NCI-H510A (cell line): ENCODE measurements at places on chromosomes 7 and 10.

DNA sequence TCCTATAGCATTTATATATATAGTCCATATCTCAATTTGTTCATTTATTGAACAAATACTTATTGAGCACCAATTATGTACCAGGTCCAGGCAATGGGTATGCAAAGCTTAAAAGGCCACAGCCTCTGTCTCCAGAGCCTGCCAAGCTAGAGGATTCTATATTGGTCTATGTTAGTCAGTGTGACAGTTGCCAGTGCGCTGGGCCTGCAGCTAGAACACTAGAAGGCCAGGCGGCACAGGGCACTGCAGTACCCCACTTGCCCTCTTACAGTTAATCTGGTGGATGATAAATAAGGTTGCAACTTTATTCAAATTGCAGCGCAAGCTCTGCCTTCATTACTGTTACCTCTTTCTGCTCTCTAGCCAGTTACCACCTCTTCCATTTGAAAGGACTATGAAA is 68.8 kb downstream of the PPP1R3C start:
- no peak for DNase-seq

DNA sequence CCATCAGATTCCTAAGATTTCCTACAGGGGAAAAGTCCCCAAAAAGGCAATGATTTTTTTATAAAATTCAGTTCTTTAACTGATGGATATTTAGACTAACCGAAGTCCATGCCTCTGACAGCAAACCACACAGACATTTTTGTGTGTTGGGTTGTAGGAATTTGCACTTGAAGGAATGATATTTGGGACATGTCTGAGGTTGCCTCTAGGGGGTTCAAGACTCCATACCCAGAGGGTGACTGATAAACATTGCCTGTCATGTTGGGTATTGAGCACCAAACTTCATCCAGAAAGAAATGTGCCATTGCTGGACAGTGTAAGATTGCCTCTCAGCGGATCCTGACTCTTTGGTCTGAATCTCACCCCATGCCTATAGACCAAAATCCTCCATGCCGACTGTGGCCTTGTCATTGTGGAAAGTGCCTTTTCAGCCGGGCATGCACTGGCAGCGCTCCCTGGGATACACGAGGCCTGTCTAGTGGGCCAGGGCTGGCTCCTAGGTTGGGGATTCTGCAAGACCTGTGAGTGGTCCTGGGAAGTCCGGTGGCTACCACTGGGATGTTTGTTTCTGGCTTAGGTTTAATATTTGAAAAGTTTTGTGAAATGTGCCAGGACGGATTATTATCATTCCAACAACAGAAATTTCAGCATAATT is 252.9 kb downstream of the WDR37 start:
- no peak for DNase-seq

DNA sequence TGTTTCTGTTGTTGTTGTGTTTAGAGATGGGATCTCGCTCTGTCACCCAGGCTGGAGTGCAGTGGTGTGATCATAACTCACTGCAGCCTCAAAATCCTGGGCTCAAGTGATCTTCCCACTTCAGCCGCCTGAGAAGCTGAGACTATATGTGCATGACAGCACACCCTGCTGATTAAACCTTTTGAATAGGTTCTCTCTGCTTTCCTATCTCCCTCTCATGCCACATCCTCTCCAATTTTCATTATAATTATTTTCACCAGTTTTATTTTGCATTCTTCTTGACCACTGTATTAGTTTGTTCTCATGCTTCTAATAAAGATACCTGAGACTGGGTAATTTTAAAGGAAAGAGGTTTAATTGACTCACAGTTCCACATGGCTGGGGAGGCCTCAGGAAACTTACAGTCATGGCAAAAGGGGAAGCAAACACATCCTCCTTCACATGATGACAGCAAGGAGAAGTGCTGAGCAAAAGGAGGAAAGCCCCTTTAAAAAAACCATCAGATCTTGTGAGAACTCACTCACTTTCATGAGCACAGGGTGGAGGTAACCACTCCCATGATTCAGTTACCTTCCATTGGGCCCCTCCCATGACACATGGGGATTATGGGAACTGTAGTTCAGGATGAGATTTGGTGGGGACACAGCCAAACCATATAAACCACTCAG is 12.9 kb downstream of the AGK start:
- DNase-seq = no peak

- no peak for DNase-seq
These were observed 142.0 kb upstream of the MALRD1 start for GRCh38 chr10:18906636-18907035.

DNA sequence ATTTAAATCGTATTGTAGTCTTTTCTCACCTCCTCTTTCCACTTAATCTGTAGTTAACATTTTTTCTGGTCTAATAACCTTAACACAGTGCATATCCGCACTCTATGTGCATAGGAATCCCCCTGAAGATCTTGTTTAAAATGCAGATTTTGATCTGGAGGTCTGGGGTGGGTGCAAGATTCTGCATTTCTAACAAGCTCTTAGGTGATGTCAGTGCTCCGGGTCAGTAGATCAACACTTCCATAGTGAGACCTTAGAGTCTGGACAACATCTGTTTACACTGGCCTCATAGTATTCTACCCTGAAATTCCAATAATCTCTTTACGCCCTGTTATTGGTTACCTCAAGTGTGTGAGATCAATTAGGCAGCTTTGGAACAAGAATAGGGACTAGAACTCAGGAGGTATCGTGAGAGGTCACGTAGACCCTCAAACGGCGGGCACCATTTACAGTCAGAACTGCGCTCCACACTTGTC is 434 bp upstream of the PLEKHA8 start:
- DNase-seq = no peak

DNA sequence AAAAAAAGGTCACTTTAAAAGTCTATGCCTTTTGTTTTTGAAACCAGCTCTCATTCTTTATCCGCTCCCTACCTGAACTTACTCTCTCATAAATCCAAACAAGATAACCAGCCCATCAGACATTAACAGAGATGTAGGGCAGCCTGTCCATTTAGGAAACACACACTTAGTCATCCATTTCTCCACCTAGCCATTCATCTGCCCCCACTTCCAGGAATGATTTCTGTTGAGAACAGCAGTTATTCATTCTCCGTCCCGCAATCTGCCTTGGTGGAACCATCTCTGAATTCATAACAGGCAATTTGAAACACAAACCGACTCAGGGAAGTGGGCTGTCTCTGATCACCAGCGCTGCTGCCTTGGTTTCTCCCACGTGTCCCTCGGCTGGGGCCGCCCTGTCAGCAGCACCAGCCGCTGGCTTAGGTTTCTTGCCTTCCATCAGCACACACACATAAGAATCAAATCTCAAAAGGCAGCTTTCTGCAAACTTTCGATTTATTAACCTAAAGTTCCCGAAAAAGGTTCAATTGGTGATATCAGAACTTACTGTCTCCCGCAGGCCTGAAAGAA is 528.2 kb upstream of the NRP1 start:
- DNase-seq = no peak

GRCh38 chr10:48254750-48255512 is 19.6 kb downstream of the FRMPD2 start:
- no peak for DNase-seq

GRCh38 chr10:43294241-43294658 is 27.4 kb upstream of the RASGEF1A start:
- no peak for DNase-seq
